PC-3 (cell line): ENCODE measurements at places on chromosomes 7 and 10. TPM values are rescaled to one million over a fixed set of nuclear protein-coding genes. Genes with fewer than 3 reads are reported as not detected.

DNA sequence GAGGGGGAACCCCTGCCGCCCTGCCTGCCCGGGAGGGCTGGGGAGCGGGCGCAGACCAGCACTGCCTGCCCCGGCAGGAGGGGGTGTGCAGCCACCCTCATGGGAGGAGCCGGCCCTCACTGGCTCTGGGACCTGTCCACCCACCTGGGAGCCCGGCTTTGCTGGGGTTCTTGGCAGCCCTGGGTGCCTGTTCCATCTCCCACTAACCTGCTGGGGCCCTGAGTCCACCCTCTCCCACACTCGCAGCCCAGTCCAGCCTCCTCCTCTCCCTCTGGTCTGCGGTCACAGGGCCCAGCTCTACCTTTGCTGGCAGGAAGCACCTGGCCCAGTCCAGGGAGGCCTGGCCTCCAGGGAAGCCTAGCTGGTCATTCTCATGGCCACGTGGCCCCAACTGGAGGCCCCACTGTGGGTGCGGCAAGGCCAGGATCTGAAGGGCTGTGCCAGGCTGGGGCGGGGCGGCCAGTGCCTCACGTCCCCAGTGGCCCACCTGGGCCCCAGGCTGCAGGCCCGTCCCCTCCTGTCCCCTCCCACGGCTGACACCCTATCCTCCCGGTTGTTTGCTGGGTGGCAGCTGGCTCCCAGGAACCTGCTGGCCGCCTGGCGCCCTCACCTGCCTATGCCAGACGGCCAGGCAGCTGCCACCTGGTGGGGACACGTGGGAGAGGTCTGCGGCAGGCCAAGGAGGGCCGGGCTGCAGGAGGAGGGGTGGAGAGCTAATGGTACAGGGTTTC, at the start of gene TMEM184A:
TSS of gene TMEM184A (minus strand) at position 393 of the 731 bp plus-strand sequence. CDS start 721 bp downstream, outside the sequence.
- H3K27me3 ChIP-seq, result no peaks in the 10 kb centered on the region
- H3K4me1 ChIP-seq, result peaks cover 48% of the 10 kb centered on the region
- DNase-seq, result peak; percentile 96
- peak within 1 kb of the TSS; percentile 78 for H3K4me3 ChIP-seq
- H3K27ac ChIP-seq, result peak within 1 kb of the TSS; percentile 99

DNA sequence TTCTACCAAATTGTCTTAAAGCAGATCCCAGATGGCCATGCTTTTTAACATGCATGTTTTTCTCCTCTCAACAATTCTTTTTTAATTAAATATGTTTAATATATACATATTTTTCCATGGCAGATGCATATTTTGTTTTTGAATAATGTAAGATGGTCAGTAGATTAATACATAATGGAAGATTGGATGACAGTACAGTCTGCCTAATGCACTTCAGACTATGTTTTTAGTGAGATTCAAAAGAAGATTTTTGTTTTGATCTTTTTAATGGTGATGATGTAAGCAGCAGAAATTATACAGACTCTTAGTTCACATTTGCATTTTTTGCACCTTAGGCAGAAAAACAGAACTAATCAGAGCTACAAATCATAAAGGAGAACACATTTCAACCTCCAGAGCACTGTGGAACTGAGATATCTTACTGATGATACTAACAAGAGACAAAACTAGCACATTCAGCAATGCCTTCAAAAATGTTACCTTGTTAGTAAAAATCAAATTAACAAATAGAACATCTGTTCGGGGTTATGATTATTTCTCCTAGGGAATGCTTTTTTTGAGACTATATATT, 203.4 kb downstream of the PHF14 start:
- no peaks in the 10 kb centered on the region for H3K27me3 ChIP-seq
- no peak overlapping the region for H3K27ac ChIP-seq
- H3K4me1 ChIP-seq, result no peaks in the 10 kb centered on the region
- no peak for DNase-seq
- H3K36me3 ChIP-seq, result no peaks in the 10 kb centered on the region

GRCh38 chr10:74912682-74913081, 86.3 kb downstream of the KAT6B start:
- H3K4me1 ChIP-seq, result peaks cover 45% of the 10 kb centered on the region
- no peak overlapping the region for H3K4me3 ChIP-seq
- H3K27ac ChIP-seq, result no peak overlapping the region
- H3K27me3 ChIP-seq, result no peaks in the 10 kb centered on the region
- DNase-seq, result no peak
- H3K36me3 ChIP-seq, result no peaks in the 10 kb centered on the region

- peak overlapping the region; percentile 33 for H3K4me3 ChIP-seq
- peaks cover 65% of the 10 kb centered on the region for H3K4me1 ChIP-seq
- peak; percentile 77 for DNase-seq
- peak overlapping the region; percentile 99 for H3K27ac ChIP-seq
Observed at GRCh38 chr7:43646603-43647338, 63.9 kb downstream of the STK17A start.

DNA sequence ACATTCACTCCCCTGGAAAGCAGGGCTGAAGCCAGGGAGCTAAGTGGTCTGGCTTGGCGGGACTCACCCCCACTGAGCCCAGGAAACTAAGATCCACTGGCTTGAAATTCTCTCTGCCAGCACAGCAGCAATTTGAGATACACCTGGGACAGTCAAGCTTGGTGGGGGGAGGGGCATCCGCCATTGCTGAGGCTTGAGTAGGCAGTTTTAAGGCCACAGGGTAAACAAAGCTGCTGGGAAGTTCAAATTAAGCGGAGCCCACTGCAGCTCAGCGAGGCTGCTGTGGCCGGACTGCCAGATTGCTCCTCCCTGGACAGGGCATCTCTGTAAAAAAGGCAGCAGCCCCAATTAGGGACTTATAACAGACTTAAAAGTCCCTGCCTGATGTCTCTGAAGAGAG, 108.2 kb upstream of the FAM13C start:
- no peak overlapping the region for H3K27ac ChIP-seq
- no peaks in the 10 kb centered on the region for H3K4me1 ChIP-seq
- H3K27me3 ChIP-seq, result peaks cover 25% of the 10 kb centered on the region; the same call in 1 of the 2 replicates
- DNase-seq, result peak; percentile 14

DNA sequence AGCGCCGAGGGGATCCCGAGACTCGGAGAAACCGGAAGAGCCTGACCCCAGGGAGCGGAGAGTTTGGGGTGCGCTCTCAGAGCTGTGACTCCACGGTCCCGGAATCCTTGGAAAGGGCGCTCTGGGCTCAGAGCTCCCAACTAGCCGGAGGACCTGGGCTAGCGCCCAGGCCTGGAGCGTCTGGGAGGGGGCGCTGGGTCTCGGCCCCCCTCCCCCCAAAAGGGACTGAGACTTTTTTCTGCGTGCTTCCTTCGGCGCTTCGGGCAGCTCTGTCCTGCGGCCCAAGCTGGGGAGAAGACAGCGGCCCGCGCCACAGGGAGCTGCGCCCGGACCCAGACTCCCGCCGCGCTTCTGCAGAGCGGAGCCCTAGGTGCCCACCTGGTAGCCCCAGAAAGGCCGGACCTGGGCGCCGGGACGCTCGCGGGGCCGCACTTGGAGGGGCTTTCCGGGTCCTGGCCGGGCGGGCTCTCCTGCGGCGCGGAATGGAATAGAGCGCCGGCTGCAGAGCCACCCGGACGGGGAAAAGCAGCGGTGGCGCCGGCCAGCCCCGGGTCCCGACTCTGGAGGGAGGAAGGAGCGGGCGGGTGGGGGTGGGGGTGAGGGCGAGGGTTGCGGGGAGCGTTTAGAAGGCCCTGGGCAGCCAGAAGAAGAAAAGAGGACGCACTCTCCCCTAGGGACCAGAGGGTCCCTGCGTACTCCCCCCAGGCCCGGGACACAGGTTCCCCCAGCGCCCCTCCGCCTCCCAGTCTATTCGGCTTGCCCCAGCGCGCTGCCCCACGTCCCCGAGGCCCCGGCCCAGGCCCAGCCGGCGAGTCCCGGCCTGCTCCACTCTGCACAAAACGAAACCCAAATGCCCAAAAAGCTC, 4.7 kb downstream of the ZNF503 start:
- H3K4me1 ChIP-seq, result peaks cover 6% of the 10 kb centered on the region; the same call in 1 of the 2 replicates
- no peaks in the 10 kb centered on the region for H3K36me3 ChIP-seq
- peak; percentile 66 for DNase-seq
- H3K27ac ChIP-seq, result peak overlapping the region; percentile 45

GRCh38 chr7:27199849-27200760, at the start of gene HOXA13:
Gene HOXA13 (minus strand): TSS chr7:27200091. CDS start chr7:27200077, 14 bp downstream.
- DNase-seq, result peak; percentile 92
- H3K27ac ChIP-seq, result peak within 1 kb of the TSS; percentile 92
- peaks cover 34% of the 10 kb centered on the region for H3K4me1 ChIP-seq
- no peaks in the 10 kb centered on the region for H3K27me3 ChIP-seq
- H3K4me3 ChIP-seq, result peak within 1 kb of the TSS; percentile 91

DNA sequence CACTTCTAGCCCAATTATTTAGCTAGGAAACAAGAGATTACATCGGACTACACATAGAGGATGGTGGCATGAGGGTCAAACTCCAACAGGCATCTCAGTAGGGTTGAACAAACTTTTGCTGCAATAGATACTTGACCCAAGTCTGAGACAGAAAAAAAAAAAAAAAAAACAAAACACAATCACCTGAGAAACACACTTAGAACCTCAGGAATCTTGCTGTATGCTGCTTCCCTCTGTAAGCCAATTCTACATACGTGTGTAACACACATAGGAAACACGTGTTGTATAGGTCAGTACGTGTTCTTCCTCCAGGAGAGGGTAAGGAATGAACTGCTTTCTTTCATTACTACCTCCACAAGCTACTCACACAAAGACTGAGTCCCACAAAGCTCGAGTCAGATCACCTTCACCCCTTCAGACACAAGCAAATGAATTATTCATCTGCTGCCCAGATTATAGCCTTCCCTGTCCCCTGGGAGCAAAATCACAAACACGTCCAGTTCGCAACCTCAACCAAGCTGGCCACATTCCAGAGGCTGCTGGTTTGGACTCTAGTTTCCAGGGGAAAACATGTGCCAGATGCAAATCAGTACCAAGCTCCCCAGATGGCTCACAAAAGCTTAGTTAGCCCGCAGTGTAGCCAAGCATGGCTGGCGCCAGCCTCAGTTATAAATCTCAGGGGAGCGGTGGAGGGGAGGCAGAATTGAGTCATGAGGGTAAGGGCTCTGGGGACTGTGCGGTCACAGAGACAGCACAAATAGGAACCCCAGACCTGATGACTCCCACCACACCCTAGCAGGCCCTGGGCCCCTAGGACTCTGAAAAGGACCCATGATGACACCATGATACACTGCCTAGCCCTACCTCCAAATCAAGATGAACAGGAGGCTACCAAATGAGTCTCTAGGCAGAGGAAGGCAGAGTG, 15.1 kb downstream of the PSAP start:
- H3K27ac ChIP-seq, result no peak overlapping the region

DNA sequence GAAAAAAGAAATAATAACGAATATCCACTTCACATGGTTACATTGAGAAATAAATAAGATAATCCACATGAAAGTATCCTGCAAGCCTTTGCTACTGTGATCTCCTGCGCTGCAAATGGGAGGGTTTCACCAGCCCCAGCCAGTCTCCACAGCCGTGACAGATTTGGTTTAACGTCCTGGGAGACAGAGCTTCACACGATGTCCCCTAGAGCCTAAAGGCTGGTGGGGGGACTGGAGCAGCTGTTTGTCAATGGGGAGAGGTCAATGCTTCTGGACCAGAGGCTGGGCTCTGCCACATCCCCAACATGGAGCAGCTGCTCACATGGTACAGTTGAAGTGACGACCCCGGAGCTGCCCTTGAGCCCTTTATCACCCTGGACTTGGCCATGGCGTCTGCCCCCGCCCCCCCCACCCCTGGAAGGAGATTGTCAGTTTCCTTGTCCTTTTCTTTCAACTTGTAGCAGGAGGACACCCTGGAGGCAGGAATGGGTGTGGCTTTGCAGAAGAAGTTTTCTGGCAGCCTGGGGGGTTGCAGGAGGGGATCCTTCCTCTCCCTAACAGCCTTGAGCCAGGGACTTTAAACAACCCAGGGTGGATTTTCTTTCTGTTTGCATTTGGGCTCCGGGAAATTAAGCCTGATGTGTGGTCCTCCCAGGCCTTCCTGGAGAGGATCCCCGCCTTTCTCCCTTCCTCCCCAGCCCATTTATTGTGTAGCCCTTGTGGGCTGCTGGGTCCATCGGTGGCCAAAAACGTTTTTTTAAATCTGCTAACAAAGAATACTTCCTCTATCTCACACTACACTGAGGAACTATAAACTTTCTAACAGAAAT, 37.0 kb upstream of the MXI1 start:
- H3K27ac ChIP-seq, result no peak overlapping the region
- DNase-seq, result no peak
- H3K27me3 ChIP-seq, result no peaks in the 10 kb centered on the region
- H3K36me3 ChIP-seq, result no peaks in the 10 kb centered on the region

GRCh38 chr7:94897541-94897940, 9.9 kb upstream of the PPP1R9A start:
- no peaks in the 10 kb centered on the region for H3K36me3 ChIP-seq
- no peak overlapping the region for H3K4me3 ChIP-seq
- H3K27me3 ChIP-seq, result no peaks in the 10 kb centered on the region
- no peak for DNase-seq
- no peaks in the 10 kb centered on the region for H3K4me1 ChIP-seq
- H3K27ac ChIP-seq, result no peak overlapping the region

DNA sequence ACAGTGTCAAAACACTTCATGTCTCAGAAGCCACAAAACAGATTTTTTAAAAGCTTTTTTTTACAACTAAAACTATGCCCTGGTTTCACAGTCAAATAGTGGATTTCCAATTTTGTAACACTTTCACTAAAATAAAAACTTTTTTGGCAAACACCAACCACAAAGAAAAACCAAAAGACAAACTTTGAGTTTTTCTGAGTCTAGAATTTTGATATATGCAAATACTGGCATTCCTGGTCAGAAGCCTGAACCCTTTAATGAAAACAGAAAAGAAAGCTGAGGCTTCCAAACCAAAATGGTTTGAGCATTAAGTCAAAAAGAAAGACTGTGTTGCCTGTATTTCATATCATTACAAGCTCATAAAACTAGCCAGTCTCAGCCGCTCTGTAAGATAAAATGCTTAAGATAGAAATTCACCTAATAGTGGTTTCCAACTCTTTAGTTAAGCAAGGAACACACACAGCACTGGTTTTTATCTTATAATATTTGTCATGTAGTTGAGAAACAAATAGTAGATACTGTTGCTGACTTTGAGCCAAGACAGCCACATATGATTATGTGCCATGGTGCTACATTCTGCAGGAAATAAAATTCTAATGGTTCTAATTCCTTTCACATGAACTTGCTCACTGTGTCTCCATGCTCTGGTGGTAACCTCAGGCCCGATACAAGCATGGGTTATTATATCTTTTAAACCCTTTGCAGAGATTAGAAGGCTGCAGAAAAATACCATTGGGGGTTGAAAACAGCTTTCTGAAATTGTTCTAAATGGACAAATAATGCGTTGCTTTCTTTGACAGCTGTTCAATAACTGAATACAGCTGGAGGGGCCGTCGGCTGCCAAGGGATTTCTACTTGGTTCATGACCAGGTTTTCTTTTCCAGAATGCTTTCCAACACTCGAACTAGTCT, 49.4 kb downstream of the FAM171A1 start:
- no peak for DNase-seq
- no peaks in the 10 kb centered on the region for H3K36me3 ChIP-seq
- H3K4me3 ChIP-seq, result no peak overlapping the region
- H3K4me1 ChIP-seq, result peaks cover 14% of the 10 kb centered on the region
- no peak overlapping the region for H3K27ac ChIP-seq

The SEMA3C gene
- total RNA-seq, result 27.4 and 28.0 TPM in 2 replicates

The TAS2R5 gene
- 0.26 and 1.4 TPM in 2 replicates for total RNA-seq

The DRGX gene
- 0.12 and 0.33 TPM in 2 replicates for total RNA-seq
